NCI-H345 (cell line): ENCODE measurements at places on chromosomes 1 and 21.

- no peak for DNase-seq
Observed at GRCh38 chr1:198598796-198599321, 40.0 kb upstream of the PTPRC start.

DNA sequence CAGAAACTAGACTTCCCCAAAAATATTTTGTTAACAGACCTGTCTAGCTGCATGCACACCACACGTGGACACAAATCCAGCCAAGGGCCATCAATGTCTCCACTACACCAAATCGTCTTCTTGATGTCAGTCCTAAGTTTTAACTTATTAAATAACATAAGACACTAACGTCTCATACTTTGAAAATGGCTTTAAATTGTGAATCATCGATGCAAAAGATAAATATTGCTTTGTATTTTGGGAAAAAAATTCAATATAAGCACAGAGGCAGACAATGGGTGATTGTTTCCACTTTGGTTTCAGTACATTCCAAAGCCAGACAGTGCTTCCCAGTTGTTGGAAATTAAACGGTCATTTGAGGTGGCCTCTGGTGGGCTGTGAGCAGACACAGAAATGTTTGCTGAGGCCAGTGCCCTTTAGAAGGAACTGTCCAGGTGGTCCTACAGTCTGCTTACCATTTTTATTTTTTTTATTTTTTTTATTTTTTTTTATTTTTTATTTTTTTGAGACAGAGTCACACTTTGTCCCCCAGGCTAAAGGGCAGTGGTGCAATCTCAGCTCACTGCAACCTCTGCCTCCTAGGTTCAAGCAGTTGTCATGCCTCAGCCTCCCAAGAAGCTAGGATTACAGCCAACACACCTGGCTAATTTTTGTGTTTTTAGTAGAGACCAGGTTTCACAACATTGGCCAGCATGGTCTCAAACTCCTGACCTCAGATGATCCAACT, 1.8 kb upstream of the KIAA2013 start:
- DNase-seq: no peak

DNA sequence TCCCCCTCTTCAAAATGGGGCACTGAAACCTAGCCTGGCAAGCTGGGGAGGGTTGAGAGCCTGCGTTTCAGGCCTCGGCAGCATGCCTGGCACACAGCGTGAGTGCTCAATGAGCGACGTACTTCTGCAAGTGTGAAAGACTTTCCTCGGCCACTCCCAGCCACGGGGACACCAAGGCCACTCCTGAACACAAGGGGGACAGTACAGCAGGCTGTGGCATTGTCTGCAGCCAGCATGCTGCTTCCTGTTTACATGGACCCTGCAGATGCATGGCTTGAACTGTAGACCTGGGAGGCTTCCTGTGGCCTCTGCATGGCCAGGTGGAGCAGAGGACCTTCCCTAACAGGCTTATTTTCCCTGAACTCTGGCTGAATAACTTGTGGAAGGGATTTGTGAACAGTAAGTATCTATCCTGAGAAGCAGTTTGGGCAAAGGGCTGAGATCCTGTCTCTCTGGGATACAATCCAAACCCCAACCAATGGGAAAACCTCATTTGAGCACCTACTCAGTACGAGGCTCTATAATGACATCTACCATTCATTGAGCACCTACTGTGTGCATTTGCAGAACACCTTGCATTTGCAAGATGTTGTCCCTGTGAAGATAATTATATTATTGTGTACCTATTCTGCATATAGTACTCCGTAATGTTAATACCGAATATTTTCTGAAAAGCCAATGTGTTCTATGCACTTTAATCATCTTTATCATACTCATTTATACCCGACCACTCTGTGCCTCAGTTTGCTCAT, 9.9 kb upstream of the HSPG2 start:
- DNase-seq: no peak

GRCh38 chr1:77972080-77972479, 6.8 kb downstream of the FUBP1 start:
- DNase-seq: no peak

DNA sequence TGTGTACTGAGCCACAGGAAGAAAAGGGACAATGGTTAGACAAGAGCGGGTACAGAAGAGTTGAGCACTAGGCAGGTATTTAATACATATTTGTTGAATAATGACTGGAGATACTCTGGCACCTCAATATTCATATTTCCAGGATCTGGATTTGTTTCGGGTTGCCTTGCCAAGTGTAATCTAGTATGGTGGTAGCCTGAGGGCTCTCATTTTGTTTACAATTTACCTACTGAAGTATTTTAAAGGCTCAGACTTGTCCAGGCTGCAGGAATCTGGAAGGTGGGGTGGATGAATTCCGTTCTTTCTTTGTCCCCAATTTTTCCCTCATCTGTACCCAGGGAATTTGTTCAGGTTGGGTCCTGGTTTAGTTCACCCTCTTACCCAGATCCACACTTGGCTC, 95.0 kb downstream of the CACHD1 start:
- no peak for DNase-seq

DNA sequence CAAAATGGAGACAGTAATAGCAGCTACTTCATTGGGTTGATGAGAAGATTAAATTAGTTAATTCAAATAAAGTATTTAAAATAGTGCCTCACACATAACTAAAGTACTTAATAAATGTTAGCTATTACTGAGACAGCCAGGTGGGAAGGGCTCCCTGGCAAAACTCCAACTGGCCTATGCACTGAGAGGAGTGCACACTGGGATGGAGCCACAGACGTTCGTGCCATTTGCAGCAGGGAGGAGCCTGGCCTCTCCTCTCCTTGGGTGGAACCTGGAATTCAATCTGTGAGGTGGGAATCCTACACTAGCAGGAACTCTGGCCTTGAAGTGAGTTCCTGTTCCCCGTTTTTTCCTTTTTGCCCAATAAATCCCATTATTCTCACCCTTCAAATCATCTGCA, 28.1 kb downstream of the SLC5A9 start:
- peak; percentile 7 for DNase-seq

DNA sequence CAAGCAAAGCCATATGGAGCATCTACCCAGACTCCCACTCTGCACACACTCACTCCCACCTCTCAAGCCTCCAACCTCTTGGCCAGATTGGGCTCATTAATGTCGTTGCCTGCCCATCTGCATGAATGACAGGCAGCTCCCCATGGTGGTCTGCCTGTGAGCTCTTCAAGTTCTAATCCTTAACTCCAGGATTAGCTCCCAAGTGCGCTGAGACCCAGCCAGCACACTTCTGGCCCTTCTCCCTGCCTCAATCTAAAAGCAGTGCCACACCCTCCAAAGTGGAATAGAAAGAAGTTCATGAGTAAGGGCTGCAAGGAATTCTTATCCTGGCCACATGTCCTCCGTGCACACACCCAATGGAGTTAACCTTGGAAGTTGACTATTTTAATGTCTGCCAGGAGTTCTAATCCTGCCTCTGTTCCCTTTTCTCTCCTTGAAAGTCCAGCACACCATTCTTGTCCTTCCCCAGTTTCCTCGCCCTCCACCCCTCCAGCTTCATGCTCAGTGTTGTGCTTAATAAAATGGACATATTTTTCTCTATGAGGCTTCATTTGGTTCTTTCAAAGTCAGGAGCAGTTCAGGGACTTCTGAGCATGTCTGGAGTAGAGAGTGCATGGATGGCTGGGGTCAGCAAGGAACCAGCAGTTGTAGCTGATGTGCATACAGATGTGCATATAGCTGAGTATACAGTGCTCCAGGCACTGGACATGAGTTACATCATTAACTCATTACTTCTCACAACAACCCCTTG, 30.1 kb downstream of the CAMK1G start:
- DNase-seq: no peak

- no peak for DNase-seq
Observed at GRCh38 chr1:92949937-92950817, 11.1 kb downstream of the DIPK1A start.

GRCh38 chr1:165888552-165888920, 61.1 kb downstream of the UCK2 start:
- no peak for DNase-seq

DNA sequence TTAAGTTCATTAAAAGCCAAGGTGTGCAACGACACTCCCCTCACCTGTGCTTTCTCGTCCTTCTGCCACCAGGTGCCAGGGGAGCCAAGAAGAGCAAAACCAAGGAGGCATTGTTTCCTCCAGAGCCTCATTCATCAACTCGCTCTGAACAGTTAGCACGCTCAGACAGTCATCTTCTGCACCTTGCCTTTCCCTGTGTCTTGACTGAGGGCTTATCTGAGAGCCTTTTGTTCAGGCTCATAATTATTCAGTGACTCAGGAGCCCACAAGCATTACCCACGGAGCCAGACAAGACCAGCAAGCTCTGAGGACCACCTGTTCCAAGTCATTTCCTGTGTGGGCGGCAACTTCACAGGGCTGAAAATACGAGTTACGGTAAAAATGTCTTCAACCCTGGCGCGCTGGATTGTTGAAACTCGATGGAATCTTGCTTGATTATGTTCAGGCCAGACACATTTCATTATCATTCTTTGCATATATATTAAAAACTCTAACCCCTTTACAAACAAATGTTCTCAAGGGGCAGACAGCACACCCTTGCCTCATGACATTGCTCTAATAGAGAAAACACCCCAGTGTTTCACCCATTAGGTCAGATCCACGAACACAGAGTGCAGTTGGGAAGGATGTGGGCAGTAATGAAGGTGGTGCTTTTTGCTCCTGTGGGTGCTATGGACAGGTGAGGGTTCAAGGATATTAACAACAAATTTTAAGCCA, 89.7 kb upstream of the RUNX1 start:
- no peak for DNase-seq

- DNase-seq: no peak
Observed at GRCh38 chr1:90362163-90362562, 354.9 kb downstream of the BARHL2 start.

DNA sequence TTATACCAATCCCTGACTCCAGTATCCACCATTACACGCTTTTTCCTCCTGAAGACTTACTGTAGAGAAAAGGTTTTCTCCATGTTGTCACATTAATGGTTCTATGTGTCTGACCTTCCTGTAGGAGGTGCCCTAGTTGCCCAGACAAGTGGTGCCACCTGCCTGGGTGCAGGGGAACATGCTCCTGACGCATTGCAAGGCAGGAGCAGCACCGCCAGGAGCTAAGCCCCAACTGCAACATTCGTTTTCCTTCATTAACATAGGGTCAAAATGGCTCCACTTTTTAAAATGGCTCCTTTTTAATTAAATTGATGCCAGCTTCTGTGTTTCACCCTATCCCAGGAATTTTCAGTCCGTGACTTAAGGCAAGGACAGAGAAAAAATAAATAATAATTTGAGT, 220.1 kb upstream of the SAMSN1 start:
- DNase-seq: no peak

DNA sequence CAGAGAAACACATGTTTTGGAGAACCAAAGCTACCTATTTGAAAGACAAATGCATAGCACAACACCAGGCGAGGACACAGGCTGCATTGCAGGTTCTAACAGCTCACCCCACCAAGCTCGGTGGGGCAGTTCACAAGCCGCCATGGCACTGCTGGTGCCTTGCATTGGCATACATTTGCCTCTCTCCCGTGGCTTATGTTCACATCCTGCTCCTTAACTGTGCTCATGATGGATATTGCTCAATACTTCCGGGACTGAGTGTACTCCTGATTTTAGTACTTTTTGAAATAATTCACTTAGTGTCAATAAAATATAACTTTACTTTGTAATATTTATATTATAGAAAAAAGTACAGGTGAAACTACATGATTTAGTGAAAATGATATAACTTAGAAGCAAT, 1187.4 kb upstream of the NCAM2 start:
- no peak for DNase-seq

DNA sequence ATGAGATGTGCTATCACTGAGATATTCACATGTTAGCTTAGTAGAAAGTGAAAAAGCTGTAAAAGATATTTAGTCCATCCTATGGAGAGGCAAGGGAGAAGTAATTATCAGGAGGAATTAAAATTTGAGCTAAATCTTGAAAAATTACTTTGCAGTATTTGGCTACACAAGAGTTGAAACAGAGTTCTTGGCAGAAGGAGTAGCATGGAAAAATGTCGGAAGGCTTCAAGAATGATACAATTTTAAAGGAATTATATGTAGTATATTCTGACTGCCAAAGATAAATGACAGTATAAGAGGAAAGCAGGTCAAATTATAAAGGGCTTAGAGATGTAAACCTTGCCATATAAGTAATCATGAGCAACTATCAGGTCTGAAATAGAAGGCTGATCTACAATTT, 518.9 kb downstream of the BRINP3 start:
- DNase-seq: no peak

DNA sequence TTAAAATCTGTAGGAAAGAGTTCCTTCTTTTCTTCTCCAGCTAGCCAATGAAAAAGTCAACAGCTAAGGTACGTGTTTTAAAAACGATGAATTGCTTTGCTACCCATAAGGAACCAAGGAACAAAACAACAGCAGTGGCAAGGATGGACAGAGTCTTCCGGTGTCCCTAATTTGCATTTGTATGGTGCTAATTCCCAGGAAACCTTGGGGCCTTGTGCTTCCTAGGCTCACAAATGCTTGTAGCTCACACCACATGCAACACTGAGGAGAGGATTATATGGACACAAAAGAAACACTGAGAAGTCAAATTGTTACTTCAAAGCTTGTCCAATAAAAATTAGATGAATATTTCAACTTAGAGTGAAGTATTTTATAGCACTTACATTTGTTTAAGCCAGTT, 1.8 kb upstream of the PGBD5 start:
- DNase-seq: no peak

- DNase-seq: no peak
Observed at GRCh38 chr1:226965581-226966440, 25.7 kb downstream of the COQ8A start.

DNA sequence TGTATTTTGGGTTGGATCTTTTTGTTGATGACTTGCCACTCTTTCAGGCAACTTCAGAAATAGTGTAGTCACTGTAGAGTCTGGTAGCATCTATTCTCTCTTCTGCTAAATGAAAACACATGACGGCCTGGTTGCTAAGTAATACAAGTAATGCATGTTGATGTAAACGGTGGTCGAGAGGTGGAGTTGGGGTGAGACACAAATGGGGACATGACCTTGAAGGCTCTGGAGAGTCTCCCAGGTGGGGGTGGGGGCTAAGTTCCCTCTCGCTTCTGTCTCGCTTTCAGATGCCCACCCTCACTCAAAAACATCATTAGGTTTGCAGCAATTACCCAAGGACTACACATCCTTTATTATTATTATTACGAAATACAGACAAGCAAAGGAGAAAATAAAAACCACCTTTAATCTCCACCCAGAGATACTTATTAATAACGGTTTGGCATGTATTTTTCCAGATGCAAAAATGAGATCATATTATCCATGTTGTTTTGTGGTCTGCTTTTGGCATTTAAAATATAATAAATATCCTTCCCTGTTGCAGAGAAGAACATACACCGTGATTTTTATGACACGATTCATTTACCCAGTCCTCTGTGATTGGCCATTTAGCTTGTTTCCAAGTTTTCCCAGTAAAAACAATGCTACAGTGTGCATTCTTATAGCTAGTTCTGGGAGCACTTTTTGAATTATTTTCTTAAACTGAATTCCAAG, 138.1 kb downstream of the MIS18A start:
- no peak for DNase-seq
